ENCODE measurements at places on chromosomes 5 and 9.

DNA sequence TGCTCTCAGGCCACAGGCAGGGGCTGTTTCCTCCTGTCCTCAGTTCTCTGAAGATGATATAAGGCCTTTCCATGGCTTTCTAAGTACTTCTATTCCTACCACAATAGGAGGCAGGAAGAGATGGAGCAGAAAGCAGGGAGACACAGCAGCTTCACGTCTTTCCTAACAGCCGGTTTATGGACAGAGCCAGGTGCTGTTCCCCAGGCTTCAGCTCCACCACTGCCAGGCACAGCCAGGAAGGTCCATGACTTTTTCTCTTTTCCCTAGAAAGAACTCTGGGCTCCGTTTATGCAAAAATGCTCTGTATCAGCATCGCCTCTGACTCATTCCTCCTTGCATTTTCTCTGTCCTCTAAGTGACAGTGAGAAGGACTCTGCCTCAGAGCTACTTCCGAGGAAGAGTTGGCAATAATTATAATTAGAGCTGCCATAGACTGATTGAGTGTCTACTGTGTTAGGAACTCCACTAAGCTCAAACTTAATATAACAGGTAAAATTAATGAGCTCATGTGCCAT, 478.5 kb downstream of the RASEF start:
- DNase-seq = no peak

DNA sequence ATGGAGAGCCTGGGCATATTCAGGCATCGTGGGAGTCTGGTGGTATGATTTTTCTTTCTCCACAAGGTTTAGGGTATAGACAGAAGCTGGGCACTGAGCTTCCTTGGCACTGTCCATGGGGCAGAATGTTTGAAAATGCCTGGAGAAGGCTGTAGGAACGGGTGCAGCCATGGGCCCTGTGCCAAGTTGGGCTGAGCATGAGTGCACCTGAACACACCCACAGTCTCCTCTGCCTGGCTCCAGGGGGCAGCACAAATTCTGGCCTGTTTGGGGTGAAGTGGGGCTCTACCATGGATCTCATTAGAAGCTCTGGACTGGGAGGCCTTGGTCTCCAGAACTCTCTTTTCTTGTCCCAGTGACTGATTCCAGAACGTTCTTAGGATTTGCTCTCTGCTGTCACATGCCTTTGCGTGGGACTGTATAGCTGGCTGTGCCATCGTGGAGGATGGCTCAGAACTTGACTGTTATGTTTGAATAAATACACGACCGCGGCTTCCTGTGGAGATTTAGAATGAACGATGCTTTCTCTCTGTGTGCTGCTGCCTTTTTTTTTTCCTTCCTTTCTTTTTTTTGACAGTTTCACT, 229.8 kb downstream of the FANCC start:
- DNase-seq = no peak

DNA sequence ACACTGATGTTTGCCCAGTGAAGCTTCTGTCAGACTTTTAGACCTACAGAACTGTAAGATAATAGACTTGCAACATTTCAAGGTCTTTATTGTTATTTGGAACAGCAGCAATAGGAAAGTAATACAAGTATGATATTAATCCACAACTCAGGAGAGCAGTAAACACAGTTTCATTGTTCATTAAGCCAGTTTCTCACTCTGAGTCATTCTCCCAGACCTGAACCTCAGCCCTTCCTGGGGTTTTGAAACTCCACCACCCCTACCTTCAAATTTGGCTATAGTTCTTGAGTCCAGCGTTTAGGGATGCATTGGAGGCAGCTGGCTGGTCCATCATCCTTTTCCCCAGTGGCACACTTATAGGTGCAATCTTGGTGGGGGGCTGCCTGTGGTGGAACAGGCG, 203.2 kb downstream of the RAB3C start:
- no peak for DNase-seq

DNA sequence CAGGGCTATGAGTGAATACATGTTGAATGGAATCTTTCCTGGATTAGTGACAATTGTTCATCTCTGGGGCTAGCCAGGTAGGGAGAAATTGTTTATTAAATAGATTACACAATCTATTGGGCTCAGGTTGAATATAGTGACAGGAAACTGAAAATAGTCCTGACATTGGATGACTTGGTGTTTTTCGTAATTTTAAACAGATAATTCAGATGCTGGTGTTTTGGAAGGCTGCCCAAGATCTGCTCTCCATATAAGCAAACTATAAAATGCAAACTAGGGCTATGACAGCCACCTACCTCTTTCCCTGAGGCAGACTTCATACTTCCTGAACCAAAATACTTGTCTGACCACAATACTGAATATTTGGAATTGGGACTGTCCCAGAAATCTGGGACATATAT, 99.1 kb downstream of the ENC1 start:
- no peak for DNase-seq

- no peak for DNase-seq
These were observed 232.5 kb downstream of the PARP8 start for GRCh38 chr5:50898966-50899365.

DNA sequence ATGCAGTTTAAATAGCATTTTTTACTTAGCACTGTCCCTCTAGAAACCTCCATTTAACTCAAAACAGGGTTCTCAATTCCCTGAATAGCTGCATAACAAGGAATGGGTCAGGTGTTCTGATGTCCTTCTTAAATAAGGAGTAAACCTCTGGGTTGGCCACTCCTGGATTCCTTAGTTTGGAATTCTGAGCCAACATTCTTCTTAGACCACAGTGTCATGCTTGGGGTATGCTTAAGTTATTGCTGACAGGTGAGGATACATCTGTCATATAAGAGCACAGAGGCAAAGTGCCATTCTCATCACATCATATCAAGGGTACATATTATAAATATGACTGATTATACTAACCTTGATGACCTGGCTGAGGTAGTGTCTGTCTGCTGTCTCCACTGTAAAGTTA, 179.9 kb upstream of the SEMA6A start:
- no peak for DNase-seq

DNA sequence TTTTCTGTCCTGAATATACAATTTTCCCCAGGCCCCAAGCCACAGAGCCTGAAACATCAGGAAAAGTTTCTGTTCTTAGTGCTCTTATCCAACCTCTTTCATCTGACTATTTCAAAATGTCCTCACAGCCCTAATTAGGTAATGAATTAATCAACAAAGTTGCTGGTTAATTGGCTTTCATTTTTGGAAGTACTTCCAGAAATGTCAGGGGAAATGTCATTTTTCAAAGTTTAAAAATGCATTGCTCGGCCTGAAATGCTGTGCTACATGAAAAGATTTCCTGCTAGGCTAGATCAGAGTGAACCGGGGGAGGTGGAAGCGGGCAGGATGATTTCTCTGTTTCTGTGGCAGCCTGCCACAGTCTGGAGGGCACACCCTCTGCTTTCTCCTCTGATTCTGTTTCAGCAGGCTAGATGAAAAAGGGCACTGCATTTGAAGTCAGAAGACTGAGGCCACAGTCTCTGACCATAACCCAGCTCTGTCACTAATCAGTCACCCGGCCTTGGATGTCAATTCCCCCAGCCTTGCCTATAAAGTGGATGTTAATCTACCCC, 55.9 kb upstream of the BARX1 start:
- DNase-seq = no peak

GRCh38 chr5:144076521-144077083, 93.9 kb downstream of the YIPF5 start:
- DNase-seq = no peak

DNA sequence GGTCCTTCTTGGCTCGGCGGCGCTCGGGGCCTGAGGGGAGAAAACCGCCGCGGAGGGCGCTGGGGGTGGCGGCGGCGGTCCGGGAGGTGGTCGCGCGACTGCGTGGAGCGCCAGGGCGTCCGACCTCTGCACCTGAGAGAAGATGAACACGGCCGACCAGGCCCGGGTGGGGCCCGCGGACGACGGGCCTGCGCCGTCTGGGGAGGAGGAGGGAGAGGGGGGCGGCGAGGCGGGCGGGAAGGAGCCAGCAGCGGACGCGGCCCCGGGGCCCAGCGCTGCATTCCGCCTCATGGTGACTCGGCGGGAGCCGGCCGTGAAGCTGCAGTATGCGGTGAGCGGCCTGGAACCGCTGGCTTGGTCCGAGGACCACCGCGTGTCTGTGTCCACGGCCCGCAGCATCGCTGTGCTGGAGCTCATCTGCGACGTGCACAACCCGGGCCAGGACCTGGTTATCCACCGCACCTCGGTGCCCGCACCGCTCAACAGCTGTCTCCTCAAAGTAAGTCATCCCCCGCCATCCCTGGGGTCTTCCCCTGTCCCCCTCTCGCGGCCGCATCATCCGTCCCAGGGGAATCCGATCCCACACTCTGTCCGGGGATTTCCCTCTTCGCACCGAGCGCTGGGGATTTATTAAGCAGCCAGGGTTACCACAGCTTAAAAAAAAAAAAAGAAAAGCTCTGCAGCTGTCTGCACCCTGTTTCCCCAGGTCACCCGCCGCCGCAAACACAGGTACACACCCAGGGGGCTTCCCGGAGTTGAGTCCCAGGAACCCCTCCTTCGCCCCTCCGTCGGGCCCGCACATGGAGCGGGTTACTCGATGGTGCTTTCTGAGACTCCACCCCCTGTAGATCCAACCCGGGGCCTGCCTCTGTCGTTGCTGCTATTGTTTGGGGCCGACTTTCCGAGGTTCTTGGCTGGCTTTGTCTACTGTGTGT, at the start of gene GTF3C4:
Gene GTF3C4 (plus strand): TSS at position 8 of the 935 bp plus-strand sequence. CDS start 135 bp downstream, at position 143.
- DNase-seq = peak; percentile 27

DNA sequence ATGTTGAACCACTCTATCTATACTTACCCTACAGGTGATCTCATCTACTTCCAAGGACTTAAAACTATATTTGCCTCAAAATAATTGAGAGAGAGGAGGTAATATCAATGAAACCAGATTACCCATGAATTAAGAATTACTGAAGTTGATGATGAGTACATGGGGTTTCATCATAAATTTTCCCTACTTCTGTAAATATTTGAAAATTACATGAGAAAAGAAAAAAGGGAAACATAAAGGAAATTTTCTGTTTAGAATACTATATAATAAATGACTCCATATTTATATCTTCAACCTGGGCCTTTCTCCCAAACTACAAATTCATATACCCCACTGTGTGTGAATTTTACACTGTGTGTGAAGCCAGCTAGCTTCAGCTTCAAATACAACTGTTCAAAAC, 2.6 kb downstream of the TSTD2 start:
- no peak for DNase-seq

DNA sequence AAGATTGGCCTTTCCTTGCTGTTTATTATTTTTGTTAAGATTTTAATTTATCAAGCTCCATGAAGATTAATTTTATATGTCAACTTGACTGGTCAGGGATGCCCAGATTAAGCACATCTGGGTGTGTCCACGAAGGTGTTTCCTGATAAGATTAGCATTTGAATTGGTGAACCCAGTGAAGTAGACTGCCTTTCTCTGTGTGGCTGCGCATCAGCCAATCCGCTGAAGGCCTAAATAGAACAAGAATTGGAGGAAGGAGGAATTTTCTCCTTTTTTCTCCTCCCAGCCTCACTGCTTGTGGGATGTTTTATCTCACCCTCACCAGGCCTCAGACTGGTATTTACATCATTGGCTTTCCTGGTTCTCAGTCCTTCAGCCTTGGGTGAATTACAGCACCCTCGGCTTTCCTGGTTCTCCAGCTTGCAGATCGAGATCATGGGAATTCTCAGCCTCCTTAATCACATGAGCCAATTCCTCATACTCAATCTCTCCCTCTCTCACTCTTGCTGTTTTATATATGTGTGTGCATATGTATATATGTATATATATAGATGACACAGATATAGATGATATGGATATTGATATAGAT, 135.4 kb upstream of the SPEF2 start:
- DNase-seq = no peak

DNA sequence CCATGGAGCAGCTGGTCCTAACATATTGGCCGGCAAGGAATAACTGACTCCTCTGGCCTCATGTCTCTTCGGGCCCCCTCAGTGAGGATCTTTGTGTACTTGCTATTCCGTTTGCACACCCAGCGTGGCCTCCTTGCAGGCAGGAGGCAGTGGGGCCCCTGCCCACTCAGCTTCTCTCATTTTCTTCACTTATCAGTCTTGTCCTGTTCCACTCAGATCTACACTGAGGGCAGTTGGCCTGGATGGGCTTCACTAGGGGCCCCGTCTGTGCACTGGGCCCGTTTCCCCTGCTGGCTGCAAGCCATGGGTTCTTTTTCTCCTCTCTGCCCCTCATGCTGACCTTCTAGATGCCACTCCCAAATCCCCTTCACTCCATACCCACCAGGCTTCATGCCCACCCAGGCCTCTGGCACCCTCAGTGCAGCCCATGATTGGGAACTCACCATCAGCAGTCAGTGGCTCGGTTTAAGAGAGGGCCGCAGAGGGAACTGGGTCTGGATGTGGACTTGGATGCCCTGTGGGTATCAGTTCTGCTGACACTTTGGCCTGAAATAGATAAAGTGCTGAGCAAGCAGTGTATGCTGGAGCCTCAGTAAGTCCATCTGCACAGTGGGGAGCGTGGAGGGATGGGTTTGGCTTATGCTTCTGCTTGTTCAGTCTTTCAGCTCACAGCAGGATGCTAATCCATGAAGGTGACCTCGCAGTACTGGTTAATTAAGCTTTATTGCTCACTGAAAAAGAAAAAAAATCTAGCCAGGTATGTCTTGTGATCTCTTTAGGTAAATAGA, 57.9 kb downstream of the ERBIN start:
- DNase-seq = no peak

DNA sequence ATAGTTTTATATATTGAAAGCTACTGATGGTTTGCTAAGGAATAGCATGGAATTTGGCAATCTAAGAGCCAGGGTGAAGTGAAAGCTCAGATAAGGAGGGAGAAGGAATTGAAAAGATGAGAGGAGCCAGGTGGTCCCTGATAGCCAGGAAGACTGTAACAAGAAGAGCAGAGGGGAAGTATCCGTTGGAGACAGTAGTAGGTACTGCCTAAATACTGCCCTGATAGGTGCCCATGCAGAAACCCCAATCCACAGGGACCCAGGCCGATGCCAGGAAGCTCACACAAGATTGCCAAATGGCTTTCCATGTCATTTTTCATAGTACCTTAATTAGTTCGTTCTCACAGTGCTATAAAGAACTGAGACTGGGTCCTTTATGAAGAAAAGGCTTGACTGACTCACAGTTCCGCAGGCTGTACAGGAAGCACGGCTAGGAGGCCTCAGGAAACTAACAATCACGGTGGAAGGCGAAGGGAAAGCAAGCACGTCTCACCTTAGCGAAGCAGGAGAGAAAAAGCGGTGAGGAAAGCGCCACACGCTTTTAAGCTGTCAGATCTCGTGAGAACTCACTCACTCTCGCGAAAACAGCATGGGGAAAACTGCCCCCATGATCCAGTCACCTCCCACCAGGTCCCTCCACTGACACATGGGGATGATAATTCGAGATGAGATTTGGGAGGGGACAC, 13.0 kb downstream of the ACTL7B start:
- no peak for DNase-seq

DNA sequence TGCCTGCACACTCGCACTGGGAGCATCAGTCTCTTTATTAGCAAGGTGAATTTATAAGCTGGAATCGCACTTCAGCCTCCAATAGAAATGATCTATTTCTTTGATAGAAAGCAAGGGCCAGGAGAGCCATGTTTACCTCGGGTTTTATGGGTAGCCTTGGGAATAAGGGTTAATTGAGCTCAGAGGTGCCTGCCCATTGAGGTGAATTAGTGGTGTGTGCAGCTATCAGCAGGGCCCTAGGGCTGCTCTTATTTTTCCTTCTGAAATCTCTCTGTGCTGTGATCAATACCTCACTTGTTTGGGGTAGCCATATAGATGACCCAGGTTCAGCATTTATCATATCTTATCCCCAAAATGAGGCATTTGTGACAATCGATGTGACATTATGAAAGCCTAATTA, 297.8 kb downstream of the EBF1 start:
- no peak for DNase-seq
